ENCODE measurements at places on chromosomes 4 and X.

DNA sequence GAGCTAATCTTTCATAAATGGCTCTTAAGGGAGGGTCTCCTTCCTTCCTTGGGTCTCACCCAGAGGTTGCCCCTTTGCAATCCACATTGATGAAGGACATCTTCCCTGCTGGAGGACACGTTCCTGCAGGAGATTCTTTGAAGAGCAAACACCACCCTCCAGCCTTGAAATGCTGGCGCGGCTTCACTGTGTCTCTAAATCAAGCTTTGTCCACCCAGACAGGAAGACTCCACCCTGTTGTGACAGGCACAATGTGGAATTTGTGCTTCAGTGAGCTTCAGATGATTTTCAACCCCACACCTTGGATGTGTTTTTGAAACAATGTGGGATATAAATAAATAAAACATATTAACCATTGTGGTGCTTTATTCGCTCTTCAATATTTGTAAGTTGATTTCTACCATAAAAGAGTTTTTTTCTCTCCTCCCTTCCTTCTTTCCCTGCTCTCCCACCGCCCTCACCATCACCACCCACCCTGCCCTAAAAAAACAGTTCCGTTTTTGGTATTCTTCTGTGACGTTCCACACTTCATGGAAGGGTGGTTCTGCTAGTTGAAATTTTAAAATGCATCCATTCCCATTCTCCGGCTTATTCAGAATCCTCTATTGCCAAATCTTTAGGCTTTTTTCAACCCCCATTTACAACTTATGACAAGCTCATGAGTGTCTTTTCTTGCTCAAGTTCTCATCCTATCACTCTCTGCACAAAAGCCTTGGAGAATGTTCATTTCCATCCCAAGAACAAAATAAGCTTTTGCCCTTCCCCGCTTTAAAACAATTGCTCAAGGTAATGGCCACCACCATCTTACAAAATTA is 264.3 kb downstream of the RAPGEF2 start:
- no peak for DNase-seq

DNA sequence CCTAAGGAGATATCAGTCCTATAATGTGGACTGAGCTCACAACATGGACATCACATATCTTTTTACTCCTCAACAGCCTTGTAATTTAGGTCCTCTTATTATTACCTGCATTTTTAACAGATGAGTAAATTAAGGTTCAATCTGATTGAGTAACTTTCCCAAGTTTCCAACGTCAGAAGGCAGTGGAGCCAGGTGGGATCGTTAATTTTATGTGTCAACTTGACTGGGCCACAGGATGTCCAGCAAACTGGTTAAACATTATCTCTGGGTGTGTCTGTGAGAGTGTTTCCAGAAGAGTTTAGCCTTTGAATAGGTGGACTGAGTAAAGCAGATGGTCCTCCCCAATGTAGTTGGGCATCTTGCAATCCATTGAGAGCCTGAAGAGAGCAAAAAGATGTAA is 59.0 kb upstream of the SLIT2 start:
- no peak for DNase-seq

- peak; percentile 48 for DNase-seq
These were observed 278 bp downstream of the CLOCK start for GRCh38 chr4:55546506-55546755.

DNA sequence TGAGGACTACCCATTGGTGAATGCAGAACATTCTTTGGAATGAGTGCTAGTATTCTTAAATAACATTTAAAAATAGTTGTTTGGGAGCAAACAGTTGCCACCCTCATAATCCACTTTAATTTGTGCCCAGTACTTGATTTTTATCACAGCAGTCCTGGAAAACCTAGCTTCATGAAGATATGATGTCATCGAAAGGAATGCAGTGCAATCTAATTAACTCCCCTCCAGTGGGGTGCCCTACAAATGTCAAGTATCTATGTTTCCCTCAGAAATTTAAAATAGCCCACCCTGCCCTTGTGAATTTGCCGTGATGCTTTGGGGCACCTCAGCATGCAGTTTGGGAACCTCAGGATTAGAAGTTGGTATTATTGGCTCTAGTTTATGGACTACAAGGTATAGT is 5.4 kb downstream of the RAB9A start:
- no peak for DNase-seq

- peak; percentile 14 for DNase-seq
These were observed at the start of gene WAS for GRCh38 chrX:48683411-48683982. WAS (plus strand) TSS chrX:48683799; CDS start chrX:48683854, 55 bp downstream.

GRCh38 chr4:135741583-135741982 is 1540.0 kb upstream of the PABPC4L start:
- DNase-seq: no peak

DNA sequence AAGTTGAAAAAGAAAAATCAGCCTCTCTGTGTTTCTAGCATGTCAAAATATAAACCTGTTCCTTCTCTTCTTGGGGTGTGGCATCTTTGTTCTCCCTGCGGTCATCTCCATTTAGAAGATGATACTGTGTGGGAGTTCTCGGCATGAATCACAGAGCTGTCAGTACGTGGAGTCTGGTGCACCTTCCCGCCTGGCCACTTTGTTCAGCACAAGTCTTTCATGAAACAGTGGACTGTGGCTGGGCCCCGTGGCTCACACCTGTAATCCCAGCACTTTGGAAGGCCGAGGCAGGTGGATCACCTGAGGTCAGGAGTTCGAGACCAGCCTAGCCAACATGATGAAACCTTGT is 166.5 kb downstream of the MAML3 start:
- no peak for DNase-seq

- DNase-seq: no peak
These were observed 179.0 kb downstream of the SCFD2 start for GRCh38 chr4:53186714-53187358.

DNA sequence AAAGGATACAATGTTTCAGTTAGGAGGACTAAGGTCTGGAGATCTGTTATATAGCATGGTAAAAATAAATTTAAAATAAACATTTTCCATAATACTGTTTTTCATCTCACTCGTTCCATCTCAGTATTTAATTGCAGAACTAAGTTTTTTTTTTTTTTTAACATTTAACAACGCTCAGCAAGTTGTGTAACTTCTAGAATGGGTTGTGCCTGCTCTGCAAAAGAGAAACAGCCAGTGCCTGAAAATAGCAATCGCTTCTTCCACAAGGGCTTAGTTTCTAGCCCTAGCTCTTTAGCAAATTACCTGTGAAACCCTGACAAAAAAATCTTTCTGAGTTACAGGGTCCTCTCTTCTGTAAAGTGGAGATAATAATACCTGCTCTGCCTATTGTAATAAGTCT is 41.9 kb downstream of the CNGA1 start:
- no peak for DNase-seq

DNA sequence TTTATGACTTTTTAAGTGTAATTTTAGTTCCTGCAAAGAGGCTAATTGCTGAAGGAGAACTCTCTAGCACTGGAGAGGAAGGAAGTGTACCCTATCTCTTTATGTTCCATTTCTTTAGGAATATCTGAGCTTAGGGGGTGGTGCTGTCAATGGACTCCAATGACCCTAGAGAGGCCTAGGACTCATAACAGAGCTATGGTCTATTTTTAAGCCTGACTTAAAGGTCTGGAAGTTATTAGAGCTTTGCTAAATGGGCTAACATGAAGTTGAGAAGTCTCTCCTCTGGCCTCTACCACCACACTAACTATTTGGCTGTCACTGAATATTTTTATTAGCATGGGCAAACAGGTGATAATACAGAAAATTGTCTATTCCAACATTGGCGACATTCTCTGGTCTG is 152.2 kb downstream of the SPATA18 start:
- DNase-seq: no peak

DNA sequence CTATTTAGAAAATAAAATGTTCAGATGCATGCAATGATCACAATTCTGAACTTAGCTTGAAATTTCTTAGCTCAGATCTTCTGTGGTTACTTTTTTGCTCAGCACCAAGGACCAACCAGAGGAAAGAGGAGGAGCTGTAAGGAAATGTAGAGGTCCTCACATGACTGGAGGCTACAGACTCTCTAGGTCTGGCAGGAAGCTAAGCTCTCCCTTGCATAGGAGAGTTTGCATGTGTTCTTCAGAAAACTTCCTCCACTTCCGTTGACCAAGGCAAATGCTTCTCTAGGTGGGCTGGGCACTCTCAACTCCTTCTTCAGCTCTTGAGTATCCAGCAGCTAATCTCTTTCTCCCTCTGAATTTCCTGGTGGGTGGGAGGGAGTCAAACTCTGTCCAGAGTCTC is 119.6 kb downstream of the BTC start:
- no peak for DNase-seq

DNA sequence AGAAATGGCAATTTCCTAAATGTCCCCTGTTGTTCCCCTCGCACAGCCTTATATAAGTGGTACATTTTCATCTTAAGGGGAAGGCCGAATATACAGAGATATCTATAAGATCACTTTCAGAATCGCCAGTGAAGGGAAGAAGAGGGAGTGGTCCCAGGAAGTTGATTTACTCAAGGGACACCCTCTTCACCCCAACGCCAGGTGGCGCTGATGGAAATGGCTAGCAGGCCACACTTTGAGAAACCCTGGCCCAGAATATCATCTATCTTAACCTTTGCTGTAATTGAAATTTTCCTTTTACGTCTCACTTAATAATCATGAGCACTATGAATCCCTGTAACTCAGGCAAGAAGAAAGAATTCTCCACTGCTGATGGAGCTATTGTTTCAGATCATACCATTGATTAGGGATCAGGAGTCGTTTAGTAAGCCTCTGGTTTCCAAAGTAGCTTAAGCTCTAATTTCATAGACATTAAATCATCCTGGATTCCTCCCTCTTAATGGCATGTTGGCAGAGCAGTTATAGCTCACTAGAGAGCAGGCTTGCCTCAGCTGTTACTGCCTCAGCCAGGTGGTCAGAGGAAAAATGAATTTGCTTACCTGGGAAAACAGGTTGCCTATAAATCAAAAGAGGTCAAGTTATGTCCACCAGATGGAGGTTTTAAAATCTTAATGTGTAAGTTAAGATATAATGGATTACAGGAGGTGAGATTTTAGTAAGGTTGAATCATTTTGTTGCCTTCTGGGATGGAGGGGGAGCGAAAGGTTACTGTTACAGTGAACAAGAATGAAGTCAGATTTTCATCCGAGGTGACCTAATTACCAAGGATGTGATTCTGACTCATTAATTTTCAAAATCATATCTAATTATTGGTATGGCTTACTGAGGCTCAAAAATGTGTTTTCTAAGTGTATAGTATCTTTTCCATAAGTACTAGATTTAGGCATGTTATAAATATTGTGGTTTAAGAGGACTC is 941.2 kb upstream of the TENM3 start:
- DNase-seq: no peak

GRCh38 chrX:111386615-111387233 is 25.3 kb downstream of the DCX start:
- no peak for DNase-seq

GRCh38 chrX:6667048-6667768 is 132.3 kb upstream of the VCX3A start:
- DNase-seq: no peak

- DNase-seq: no peak
These were observed 369.7 kb upstream of the DIAPH2 start for GRCh38 chrX:96314985-96315384.

GRCh38 chrX:72169008-72169728 is 12.4 kb upstream of the PIN4 start:
- DNase-seq: peak; percentile 11

DNA sequence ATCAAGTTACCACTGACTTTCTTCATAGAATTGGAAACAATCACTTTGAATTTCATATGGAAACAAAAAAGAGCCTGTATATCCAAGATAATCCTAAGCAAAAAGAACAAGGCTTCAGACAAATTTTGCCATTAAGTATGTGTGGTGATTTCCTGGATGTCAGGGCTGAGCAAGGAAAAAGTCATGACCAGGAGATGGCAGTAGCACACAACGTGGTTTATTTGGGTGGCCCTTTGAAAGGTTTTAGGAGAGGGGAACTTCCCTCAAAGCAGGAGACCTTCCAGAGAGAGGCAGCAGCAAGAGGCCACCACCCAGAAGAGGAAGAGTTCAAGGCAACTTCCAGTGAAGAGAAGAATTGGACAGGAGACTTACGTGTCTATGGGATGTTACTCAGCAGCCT is 18.1 kb upstream of the ZXDB start:
- DNase-seq: no peak

DNA sequence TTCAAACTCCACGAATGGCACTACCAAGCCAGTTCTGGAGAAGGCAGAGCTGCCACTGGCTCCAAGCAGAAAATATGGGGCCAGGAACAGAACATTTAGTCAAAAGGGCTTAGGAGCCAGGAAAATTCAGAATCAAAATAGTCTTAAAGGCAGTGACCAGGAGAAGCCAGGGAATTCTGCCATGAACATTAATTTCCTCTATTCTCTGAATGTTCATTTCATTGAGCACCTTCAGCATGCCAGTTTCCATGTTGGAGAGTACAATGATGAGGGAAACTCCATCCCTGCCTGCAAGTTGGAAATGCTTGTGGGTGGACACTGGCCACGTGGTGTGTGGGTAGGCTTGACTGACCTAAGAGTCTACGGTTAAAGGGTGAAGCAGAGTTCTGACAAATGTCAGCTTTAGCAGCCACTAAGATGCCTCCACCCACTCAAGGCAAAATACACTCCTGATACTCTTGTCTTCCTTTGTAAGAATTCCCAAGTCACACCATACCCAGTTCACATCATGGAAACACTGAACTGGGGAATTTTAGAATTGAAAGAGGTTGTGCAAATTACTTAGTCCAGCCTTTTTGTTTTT is 190.1 kb upstream of the C1QTNF7 start:
- no peak for DNase-seq

- DNase-seq: no peak
These were observed 24.4 kb downstream of the TNIP3 start for GRCh38 chr4:121139533-121140222.

- DNase-seq: no peak
These were observed 144.9 kb downstream of the ENOX2 start for GRCh38 chrX:130758072-130758471.

GRCh38 chr4:32855622-32856021 is 2135.5 kb downstream of the PCDH7 start:
- no peak for DNase-seq

- DNase-seq: no peak
These were observed 82.6 kb downstream of the SORBS2 start for GRCh38 chr4:185729391-185729804.

DNA sequence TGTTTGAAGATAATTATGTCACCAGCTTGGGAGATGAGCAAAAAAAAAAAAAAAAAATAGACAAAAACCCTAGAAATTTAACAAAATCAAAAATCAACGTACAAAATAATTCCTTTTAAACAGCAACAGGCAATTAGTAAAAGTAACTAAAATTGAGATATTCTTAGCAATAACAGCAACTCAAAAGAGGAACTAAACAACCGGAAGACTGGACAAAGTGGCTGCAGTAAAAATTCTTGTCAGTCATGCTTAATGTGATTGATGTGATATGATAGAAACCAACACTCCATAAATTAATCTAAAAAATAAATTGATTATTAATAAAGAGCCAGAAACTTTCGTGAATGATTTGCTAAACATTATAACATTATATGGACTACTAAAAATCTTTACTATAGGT is 1534.6 kb upstream of the AGA start:
- DNase-seq: no peak

DNA sequence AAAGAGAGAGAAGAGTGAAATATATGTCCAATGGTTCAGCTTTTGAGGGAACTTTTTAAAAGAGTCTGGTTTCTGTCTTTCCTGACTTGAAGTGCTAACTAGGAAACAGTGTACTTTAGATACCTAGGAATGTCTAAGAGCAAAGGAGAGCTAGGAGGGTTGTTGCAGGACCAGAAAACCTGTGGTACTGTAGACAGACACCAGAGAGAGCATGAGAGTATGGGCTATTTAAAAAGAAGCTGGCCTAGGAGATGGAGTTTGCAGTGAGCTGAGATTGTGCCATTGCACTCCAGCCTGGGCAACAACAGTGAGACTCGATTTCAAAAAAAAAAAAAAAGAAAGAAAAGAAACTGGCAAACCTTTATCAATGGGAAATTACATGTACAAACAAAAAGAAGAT is 223.9 kb downstream of the FAT4 start:
- no peak for DNase-seq

Measured in T-helper 1 cell (primary cell).